Putamen (tissue), 1 donor: ENCODE measurements at places on chromosomes 13 and 19.

DNA sequence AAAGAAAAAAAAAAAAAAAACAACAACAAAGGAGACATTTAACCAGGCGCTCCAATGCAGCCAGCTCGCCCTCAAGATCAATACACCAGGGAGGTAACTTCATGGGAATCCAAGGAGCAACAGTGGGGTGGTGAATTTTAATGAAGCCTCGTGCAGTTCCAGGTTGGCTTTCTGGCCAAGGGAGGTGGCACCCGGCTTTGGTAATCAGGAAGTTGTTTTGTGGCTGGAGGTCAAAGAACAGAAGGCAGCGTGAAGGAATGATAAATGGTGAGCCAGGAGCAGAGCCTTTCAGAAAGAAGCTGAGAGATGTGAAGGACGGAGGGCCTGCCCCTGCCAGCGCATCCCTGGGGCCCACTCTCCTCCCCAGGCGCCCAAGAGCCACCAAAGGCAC lies 188.2 kb upstream of the TSC22D1 start:
- DNase-seq, result no peak

DNA sequence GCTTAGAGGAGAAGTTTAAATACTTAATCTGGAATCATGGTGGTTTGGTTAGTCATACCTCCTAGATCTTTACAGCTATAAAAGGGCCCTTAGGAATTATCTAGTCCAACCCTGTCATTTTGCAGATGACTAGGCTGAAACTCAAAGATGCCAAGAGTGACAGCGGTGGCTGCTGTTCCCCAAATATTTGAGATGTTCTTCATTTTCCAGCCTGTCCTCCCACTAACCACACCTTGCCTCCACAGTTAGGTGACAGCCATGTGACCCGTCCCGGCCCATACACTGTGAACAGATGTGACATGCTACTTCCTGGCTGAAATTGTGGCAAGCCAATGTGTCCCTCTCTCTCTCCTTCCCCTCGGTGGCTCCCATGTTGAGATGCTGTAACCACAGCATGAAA lies 225.5 kb upstream of the IPO5 start:
- peak; percentile 64 for DNase-seq

DNA sequence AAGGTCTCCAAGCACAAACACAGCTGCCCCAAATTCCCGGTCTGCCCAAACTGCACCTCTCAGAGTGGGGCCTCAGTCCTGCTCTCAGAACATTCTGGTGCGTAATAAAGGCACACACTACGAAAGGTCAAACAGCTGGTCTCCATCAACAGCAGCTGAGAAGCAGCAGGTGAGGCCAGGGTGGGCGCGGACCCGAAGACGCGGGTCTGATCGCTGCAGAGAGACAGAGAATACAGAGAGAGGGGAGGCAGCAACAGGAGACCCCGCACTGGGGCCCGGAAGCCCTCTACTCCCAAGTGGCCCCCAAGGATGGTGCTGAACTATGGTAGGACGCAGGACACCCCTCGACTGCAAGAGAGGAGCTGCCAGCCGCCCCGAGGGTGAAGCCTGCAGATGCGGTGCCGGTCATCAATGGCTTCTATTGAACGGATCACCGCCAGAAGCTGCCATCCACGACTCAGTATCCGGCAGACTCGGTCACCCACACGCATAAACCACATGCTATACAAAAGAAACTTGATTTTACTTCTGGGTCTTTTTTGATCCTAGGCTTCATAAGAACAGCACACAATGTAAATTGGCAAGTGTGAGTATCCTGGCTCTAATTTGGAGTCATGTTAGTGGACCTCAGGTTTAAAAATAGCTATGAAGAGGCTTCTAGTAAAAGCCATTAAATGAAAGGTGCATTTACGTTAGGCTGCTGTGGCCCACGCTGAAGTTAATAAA lies 33.4 kb downstream of the STK24 start:
- no peak for DNase-seq

DNA sequence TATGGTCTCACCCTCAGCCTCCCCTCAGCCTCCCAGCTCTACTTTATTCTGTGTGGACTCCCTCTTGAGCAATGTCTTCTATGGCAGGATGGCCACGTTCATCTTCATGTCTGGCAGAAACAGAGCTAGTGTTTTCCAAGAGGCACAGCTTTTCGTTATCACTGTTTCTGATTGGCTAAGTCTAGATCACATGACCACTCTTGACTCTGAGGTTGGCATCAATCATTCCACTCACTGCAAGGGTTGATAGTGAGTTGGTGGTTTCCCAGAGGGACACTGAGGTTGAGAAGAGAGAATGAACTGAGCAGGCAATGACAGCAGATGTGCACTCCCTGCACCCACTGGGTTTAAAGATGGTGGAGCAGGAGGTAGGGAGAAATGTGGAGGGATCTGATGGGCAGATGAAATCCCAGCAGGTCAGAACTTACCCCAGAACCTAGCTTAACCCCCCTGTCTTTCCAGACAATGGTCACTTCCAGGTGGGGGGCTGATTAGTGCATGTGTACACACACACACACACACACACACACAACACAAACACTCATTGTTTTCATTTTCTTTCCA lies 26.3 kb upstream of the UQCRFS1 start:
- no peak for DNase-seq

- no peak for DNase-seq
Observed at GRCh38 chr13:106322628-106323027, 212.8 kb downstream of the EFNB2 start.

DNA sequence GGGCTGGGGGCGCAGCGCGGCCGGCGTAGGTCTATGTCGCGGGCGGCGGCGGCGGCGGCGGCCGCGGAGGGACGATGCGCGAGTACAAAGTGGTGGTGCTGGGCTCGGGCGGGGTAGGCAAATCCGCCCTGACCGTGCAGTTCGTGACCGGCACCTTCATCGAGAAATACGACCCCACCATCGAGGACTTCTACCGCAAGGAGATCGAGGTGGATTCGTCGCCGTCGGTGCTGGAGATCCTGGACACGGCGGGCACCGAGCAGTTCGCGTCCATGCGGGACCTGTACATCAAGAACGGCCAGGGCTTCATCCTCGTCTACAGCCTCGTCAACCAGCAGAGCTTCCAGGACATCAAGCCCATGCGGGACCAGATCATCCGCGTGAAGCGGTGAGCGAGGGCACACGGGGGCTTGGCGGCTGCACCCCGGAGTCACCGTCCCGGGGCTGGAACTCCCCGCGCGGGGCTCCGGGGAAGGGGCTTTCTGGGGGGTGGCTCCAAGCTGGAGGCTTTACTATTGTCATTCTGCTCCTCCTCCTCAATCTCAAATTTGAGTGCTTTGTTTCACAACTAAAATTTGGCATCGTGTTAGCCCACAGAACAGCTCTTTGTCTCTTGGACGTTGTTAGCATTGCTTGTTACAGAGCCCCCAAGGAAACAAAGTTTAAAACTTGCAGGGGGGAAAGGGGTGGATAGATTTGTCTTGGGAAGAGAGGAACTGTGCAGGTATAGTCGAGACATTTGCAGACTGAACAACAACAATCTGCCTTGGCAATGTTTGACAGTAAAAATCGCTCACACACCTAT lies 630 bp downstream of the RAP2A start:
- DNase-seq, result peak; percentile 26

DNA sequence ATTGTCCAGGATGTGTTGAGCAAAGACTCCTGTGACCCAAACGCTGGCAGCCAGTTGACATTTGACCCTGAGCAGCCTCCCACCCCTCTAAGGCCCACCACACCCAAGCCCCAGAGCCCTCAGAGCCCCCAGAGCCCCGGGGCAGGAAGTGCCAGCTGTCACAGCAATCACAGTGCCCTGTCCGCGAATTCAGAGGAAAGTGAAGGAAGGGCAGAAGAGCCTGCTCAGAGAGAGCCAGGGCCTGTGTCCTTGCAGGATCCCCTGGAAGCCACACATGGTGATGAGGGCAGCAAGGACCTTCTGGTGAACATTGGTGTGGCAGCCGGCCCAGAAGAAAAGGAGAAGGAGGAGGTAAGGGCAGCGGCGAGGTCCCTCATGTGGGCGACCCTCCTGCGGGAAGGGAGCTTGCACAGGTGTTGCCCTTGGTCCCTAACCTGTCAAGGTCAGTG lies 63.7 kb downstream of the SPATA13 start:
- no peak for DNase-seq

GRCh38 chr13:22076658-22077057 lies 405.8 kb downstream of the FGF9 start:
- no peak for DNase-seq

- no peak for DNase-seq
Observed at GRCh38 chr13:95926231-95926630, 127.0 kb downstream of the UGGT2 start.

DNA sequence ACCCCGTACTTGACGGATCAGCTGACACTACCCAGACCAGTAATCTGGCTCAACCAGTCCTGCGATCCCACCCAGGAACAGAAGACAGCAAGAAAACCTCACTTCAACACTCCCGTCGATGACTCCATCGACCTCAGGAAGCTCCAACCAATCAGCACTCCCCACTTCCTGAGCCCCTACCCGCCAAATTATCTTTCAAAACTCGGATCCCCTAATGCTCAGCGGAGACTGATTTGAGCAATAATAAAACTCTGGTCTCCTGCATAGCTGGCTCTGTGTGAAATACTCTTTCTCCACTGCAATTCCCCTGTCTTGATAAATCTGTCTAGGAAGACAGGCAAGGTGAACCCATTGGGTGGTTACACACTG lies 1.2 kb downstream of the LSM4 start:
- DNase-seq, result no peak

DNA sequence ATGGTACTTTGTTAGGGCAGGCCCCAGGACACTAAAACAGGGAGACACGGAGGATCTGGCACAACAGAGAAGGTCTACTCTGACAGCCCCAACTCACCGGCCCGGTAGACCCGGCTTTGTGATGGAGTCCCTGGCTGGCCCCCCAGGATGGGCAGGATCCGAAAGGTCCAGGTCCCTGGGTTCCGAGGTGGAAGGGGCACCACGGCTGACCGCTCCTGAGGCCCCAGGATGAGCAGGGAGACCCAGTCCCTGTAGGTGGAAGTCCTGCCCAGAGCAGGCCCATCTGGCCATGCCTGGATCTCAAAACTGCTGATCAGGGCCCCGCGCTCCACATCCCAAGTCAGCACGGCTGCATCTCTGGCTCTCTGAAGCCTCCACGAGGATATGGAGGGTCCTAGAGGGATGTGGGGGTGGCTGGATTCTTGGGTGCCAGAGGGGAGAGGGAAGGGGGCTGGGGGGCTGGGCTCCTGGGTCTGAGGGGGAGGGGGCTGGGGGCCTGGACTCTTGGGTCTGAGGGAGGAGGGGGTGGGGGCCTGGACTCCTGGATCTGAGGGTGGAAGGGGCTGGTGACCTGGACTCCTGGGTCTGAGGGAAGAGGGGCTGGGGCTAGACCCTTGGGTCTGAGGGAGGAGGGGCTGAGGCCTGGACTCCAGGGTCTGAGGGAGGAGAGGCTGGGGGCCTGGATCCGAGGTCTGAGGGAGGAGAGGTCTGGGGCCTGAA lies 4.6 kb downstream of the VSIG10L start:
- no peak for DNase-seq

GRCh38 chr13:94162289-94162688 lies 317.2 kb downstream of the DCT start:
- DNase-seq, result no peak

- DNase-seq, result no peak
Observed at GRCh38 chr19:32902448-32902847, 32.9 kb upstream of the SLC7A9 start.

- DNase-seq, result peak; percentile 52
Observed at GRCh38 chr19:6744381-6745301, 5.2 kb downstream of the TRIP10 start.

GRCh38 chr19:39401549-39402345 lies 4.9 kb upstream of the ZFP36 start:
- no peak for DNase-seq

DNA sequence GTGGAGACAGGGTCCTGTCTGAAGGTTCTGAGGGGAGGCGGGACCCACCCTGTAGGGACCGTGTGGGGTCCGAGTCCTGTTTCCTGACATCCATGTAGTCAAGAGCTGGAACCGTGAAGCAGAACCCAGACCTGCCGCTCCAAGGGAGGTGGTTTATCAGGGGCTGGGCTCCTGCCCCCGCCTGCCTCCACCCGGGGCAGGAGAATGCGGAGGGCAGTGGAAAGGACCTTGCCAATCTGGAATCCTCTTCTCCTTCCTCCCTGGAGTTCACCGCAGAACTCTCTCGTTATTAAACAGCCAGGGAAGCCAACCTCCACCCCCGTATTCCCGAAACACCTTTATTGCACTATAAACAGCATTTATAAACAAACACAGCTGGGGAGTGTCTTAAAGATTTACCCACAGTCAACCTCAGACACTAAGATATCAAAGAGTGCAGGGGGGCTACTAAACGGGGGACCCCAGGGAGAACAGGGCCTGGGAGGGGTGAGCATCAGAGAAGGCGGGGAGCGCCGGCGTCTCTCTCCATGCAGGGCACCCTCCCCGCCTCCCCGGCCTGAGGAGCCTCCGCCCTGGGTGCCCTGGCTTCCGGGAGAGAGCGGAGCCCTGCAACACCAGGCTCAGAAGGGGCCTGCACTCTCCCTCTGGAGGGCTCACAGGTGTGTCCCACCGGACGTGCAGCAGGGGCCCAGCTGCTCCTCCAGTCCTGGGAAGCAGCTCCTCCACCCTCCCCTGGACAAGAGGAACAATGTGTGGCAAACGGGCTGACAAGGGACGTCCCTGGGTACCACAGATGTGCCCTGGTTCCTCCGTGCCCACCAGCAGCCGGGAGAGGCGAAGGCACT lies 3.6 kb downstream of the C2CD4C start:
- DNase-seq, result no peak

DNA sequence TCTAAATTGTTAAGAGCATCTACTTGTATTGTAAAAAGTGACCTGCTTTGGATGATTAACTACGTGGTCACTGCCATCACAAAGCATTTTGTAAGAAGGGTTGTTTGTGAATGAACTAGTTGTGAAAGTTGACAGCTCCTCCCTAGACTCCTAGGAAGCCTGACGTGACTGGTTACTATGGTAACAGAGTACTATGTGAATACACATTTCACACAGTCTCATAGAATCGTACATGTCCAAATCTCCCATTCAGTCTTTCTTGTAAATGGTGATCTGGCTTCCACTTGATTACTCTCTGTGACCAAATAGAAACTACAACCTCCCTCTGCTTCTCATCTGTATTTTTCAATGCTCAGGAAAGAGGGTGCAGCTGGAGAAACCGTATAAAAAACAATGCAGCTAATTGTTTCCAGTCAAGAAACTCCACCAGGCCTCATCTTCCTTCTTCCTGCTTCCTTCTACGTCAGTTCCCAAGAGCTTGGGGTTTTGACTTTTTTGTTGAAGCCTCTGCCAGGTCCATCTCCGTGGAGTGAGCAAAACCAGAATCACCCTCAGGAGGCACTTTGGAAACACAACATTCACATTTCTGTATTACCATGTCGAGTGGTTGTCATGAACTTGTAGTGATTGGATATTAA lies 83.4 kb downstream of the GPC6 start:
- DNase-seq, result no peak
